ENCODE measurements at places on chromosomes 7 and 10. TPM values are rescaled to one million over a fixed set of nuclear protein-coding genes. Genes with fewer than 3 reads are reported as not detected.

DNA sequence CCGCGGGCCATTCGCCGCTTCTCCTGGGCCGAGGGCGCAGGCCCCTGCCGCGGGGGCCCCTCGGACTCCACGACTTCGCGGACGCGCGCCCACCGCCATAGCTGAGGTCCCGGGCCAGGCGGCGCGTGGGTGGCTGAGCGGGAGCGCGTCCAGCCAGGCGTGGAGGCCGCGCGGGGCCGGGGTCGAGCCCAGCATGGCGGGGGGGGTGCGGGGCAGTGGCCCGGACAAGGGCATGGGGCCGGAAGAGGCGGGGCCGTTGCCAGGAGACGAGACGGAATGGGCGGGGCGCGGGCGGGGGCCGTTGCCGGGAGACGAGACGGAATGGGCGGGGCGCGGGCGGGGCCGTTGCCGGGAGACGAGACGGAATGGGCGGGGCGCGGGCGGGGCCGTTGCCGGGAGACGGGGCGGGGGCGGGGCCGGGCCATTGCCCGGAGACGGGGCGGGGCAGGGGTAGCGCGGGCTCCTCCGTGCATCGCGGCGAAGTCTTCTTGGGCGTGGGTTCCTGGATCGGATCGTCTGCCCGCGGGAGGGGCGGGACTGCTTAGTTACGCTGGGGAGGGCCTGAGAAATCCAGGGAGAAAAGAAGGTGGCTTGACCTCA lies 14.8 kb downstream of the ADAM8 start:
- peak; percentile 89 for DNase-seq

- no peak for DNase-seq
Measured at GRCh38 chr7:124152859-124153692, 120.2 kb upstream of the TMEM229A start.

DNA sequence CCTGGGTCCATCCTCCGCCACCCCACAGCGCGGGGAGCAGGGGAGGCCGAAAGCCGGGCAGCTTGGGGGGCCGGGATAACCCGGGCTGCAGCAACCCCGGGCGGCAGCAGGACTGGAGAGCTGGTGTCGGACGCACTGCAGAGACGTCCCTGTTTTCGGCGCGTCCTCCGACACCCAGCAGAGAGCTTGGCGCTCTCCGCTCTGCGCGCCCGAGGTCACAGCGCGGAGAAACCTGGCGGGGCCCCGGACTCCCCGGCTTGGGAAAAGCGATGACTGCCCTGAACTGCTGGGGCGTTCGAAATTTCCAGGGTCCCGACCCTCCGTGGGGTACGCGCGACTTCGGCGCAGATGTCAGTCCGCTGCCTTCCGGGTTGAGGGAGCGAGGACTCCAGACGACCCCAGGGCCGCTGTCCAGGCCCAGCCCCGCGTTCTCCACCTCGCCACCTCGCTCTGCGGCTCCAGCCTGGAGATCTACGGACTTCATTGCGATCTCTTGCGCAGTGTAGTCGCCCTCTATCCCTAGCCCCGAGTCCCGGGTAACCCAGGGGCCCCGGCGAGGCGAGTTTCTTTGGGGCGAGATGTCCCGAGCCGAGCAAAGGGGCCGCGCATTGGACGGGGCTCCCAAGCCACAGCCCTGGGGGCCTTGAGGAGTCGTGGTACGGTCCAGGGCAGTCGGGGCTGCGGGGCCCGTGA lies 617 bp upstream of the FOXI2 start:
- no peak for DNase-seq

DNA sequence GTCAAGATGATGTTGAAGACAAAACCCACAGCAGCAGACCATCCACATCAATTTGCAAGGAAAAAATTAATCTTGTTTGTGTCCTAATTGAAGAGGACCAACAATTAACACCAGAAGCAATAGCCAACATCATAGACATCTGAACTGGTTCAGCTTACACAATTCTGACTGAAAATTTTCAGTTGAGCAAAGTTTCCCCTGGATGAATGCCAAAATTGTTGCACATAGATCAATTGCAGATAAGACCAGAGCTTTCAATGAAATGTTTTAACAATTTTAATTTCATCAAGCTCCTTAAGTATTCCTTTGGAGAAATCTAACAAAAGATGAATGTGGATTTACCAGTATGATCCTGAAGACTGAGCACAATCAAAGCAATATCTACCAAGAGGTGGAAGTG lies 168.6 kb downstream of the CTNNA3 start:
- DNase-seq, result no peak

DNA sequence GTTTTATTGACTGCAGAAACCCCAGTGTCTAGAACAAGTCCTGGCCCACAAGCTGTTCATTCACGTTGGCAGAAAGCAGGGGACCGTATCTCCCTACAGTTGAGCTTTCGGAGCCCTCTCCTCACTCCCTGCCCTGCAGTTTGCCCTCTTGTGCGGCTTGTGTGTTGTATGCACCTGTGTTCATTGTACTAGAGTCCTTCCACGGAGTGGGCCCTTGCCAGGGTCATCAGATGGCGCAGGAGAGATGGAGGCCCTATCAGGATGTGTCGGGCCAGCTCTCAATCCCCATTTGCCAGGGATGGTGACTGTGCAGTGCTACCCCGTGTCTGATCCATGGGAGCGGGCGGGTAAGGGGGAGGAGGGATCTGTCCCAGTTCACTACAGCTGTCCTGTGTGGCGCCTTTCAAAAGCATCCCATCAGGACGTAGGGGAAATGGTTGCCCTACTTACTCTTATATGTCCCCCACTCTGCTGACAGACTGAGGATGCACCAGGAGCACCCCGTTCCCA lies 77.4 kb upstream of the PRR15 start:
- no peak for DNase-seq

DNA sequence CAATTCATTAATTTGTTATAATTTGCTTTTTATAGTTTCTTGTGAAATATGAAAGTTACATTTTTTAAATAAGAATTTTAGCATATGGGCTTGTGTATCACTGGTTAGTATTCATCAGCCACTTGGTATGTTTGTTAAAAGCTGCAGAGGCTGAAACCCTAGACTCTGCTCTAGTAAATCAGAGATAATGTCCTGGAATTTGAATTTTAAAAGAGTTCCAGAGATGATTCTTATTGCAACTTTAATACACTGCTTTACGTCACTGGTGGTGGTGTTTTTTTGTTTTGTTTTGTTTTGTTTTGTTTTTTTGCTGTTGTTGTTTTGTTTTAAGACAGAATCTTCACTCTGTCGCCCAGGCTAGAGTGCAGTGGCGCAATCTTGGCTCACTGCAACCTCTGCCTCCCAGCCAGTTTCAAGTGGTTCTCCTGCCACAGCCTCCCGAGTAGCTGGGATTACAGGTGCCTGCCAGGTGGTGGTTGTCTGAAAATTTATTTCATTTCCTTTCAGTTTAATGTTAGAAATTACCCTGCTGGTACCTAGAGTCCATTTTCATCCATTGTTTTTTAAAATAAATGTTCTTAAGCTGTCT lies 43.8 kb downstream of the PTPN12 start:
- DNase-seq, result no peak

The CNNM1 gene
- 0.03 TPM for total RNA-seq

DNA sequence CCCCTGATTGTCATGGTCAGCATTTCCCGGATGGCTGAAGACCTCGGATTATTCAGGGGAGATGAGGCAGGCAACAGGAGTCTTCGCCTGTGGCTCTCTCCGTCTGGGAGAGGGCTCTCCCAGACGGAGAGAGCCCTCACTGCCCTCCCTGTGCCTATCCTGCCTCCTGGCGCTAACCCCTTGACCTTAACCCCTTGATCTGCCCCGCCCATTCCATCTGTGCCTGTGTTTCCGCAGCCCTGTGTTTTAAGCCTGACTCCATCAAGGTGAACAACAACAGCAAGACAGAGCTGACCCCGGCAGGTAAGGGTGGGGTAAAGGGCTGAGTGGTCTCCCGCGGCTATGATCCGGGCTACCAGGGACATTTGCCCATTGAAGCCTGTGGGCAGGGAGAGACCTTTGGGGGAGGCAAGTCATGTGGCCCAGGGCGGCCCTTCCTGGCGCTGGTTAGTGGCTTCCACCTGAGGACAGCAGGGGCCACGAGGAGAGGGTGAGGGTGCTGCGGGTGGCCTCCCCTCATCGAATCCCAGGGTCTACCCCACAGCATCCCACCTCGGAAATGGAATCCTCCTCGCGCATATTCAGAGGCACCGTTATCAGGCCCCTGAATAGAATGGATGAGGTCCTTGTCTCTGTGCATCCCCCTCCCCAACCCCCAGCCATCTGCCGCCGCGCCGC lies 4.2 kb upstream of the MUC12 start:
- DNase-seq, result no peak

GRCh38 chr7:97468493-97468892 lies 263.4 kb upstream of the TAC1 start:
- no peak for DNase-seq

DNA sequence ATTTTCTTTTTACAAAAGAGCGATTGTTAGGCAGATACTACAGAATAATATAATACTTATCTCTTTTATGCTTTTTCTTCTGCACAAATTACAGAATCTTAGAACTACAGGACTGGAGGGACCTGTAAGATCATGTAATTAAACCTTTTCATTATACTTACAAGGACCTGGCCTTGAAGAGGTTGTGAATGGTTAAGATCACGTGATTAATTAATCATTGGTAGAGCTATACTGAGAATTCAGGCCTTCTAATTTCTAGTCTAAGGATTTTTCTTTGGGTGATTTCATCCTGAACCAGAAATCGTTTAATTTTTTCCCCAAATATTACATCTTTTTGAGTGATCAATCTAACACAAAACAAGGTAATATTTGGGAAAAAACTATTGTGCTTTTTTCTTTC lies 163.8 kb upstream of the SLC26A5 start:
- no peak for DNase-seq

The GRB10 gene
- 86.0 TPM for total RNA-seq

DNA sequence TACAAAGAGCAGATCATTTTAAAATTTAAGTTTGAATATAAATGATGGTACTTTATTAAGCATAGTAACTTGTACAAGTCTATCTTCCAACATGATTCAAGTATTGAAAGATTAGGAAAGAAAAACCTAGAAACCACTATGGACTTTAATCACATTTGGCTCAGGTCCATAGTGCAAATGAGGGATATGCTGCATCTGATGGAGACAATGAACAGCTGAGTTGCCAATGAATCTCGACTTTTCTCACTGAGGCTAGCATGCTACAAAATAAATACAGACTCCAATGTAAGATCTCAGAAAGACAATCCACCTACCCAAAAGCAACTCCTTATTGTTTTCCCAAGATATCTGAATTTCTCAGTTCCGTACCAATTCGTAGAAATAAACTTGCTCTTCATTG lies 89.8 kb downstream of the SEMA3A start:
- no peak for DNase-seq

GRCh38 chr7:100968031-100968430 lies 1.3 kb upstream of the MUC12 start:
- no peak for DNase-seq

The COL28A1 gene
- total RNA-seq, result 5.3 TPM

GRCh38 chr7:26179826-26180497 lies 20.6 kb downstream of the HNRNPA2B1 start:
- no peak for DNase-seq

- no peak for DNase-seq
Measured at GRCh38 chr7:13986208-13986607, 3.3 kb downstream of the ETV1 start.

GRCh38 chr10:129741978-129742741 lies 221.9 kb downstream of the EBF3 start:
- no peak for DNase-seq

The TSPAN12 gene
- 60.4 TPM for total RNA-seq

GRCh38 chr7:21450076-21450475 lies 22.2 kb downstream of the SP4 start:
- DNase-seq, result no peak

DNA sequence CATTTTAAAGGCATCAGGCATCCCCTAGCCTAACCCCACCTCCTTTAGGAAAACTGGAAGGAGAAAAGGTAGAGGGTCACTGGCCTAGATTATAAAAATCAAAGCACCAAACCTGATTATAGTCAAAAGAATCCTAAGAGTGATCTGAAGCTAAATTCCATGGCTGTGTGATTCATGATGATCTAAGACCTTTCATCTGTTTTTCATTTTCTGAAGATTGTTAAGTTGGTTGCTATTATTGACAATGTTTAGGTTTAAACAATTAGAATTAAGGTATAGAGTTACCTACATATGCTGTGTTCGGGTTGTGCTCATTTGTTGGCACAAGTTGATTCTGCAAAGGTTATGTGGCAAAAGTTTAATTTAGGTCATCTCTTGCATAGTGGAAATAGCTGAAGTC lies 148.7 kb downstream of the BICC1 start:
- DNase-seq, result no peak

- no peak for DNase-seq
Measured at GRCh38 chr7:120097020-120097419, 176.0 kb upstream of the KCND2 start.

GRCh38 chr10:121438333-121438732 lies 159.9 kb downstream of the FGFR2 start:
- no peak for DNase-seq

- DNase-seq, result no peak
Measured at GRCh38 chr10:63887023-63887589, 365.9 kb downstream of the REEP3 start.

DNA sequence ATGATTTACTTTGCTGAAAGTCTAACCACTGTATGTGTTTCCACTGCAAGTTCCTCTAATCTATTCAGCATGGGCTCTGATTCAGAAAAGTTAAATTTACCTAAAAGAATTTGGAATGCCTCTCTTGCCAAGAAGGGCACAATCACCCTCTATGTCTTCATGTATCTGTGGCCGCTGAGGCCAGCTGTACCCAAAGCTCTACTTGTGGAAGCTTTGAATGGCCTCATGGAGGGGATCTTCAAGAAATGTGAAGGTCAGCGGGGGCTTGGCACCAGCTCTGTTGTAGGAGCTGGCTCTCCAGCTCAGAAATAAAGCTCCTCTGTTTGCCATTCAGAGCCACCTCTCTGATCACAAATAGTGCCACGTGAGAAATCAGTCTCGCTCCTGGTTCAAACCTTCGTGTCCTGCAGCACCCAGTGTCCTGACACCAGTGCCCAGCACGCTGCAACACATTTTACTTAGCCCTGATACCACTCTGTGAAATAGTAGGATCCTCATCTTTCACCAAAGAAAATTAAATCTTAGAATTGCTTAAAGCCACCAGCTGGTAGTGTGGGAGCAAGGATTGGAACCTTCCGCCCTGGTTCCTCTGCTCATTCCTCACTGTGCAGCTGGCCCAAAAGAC lies 61.1 kb downstream of the PKD1L1 start:
- DNase-seq, result no peak

DNA sequence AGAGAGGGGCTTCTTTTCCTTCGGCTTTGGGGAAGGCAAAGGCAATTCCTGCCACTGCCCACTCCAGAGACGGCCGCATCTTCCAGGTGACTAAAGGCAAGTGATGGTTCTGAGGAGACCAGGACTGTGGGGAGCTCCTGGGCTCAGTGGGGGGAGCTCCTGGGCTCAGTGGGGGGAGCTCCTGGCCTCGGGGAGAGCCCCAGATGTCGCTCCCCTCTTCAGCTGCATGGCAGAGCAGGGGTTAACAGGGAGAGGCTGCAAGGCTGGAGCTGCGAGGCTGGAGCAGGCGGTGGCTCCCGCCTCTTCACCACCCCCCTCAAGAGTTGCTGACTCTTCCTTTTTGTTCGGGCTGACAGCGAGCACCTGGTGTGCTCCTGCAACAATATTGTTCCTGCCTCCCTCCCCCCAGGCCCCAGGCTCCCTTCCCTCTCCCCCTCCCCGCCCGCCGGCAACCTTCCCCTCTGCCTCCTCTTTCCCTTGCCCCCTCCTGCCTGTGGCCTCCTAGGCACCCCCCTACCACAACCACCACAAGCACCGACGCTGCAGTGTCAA lies 56.3 kb upstream of the LBX1 start:
- DNase-seq, result no peak

- DNase-seq, result no peak
Measured at GRCh38 chr7:125480762-125481161, 551.1 kb upstream of the POT1 start.

The ARHGEF35 gene
- total RNA-seq, result 4.1 TPM

The PSD gene
- total RNA-seq, result 6.2 TPM

- DNase-seq, result peak; percentile 47
Measured at GRCh38 chr10:45453639-45454255, 79.7 kb downstream of the ALOX5 start.
